ENCODE measurements at places on chromosomes 3 and 15.

GRCh38 chr15:76823890-76824289, 81.2 kb downstream of the SCAPER start:
- DNase-seq: no peak

- no peak for DNase-seq
Measured at GRCh38 chr3:167762296-167762695, 26.8 kb downstream of the SERPINI1 start.

DNA sequence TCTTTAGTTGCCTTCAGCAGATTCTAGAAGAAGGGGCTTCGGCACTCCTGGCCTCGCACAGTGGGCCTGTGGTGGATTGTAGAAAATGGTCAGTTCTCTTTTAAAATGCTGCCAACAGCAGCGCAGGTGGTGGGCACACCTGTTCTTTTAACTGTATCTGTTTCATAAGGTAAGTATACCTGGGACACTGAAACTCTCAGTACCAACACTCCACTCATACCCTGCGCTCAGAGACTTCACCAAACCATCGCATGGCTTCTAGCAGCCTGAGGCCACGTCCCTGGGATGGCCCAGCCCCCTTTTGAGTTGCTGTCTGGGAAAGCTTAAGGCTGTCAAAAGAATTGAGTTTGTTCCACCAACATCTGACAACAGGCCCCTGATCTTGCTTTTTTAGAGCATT, 56.7 kb upstream of the MCF2L2 start:
- no peak for DNase-seq

DNA sequence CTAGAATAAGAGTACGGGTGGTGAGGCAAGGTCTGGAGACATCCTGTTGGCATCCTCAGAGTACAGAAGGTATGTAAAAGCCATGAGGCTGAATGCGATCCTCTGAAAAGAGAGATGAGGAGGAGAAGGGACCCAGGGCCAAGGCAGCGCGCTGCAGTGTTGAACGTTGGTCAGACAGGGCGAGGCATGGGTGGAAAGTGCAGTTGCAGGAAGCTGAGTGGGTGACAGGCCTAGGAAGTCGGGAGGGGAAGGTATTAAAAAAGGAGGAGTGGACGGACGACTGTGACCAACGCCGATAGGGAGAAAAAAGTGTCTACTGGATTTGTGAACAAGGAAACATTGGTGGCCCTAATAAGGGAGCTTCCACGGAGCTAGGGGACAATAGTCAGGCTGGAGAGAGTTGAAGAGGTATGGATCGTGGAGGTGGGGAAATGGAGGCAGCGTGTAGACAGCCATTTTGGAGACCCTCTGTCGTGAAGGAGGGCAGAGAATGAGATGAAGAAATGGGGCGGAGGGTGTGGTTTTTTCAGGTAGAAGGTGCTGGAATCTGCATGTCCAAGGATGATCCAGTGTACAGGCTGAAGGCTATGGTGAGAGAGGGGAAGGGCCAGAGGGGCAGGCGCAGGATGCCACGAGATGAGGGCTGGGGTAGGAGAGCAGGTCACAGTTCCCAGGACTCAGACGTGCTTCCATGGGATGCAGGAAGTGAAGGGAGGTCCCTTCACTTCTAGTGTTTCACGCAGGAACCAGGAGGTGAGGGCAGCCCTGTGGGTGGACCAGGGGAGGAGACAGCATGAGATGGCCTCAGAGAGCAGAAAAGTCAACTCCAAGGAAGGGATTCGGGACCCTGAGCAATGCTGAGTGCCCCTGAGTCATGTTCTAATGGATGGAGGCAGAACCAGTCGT, 115.9 kb downstream of the ASB7 start:
- no peak for DNase-seq

DNA sequence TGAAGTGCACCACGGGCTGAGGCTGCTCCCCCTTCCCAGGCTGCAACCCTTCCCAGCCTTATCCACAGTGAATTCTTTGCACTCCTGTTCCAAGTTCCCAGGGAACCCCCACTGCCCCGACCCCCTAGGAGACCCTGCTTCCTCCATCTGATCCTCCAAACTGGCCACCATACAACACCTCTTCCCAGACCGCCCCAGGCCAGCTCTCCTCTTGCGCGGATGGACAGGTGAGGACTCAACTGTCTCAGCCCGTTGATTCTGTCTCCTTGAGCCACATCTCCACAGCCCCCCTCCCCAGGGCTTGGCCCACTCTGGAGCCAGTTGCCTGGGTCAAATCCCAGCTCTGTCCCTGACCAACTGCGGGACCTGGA, 21.7 kb downstream of the GRIP2 start:
- DNase-seq: no peak

DNA sequence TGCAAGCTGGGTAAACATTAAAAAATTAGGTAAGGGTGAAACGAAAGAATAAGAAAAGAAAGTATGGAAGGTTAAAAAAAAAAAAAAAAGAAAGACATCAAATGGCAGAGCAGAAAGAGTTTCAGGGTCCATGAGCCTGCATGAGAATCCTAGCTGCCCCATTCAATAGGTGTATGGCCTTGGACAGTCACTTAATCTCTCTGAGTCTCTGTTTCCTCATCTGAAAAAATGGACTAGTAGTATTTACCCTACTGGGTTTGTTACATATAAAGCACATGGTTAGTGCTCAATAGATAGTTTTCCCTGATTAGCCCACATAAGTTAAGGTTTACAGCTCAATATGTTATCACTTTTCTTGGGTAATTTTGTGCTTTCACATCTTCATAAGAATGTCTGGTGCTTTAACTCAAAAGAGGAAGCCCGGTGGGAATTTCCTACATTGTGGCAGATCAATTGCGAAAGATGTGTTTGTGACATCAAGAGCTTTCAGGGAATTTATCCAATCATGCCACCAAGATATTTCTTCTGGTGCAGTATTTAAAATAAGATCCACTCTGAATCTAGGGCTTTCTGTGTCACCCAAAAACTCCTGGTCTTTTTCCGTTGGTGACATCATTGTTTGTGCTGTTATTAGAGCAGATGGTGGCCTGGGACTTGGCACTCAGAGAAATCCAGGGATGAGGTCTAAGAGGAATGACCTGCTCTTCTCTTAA, 57.2 kb upstream of the UBE2E1 start:
- DNase-seq: no peak

Data from stimulated activated CD8-positive, alpha-beta memory T cell treated with anti-CD3 and anti-CD28 coated beads, Interleukin-7, amount 100 ng/mL, for 24 hours (primary cell).